ENCODE measurements at places on chromosomes 7 and 10.

- DNase-seq: no peak
These were observed 30.8 kb downstream of the VAX1 start for GRCh38 chr10:117107238-117107637.

- DNase-seq: no peak
These were observed 390.0 kb downstream of the TNS3 start for GRCh38 chr7:47191876-47192291.

GRCh38 chr7:117827862-117828261 is 45.4 kb downstream of the CTTNBP2 start:
- DNase-seq: no peak

DNA sequence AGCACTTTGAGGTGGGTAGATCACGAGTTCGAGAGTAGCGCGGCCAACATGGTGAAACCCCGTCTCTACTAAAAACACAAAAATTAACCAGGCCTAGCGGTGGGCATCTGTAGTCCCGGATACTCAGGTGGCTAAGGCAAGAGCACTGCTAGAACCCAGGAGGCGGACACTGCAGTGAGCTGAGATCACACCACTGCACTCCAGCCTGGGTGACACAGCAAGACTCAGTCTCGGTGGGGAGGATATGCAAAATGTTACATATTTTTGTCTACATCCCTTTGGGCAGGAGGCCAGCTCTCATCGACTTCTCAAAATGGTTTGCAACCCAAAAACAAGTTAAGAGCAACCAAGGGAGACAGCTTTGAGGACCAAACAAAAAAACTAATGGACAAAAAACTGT is 8.2 kb downstream of the ATE1 start:
- no peak for DNase-seq

DNA sequence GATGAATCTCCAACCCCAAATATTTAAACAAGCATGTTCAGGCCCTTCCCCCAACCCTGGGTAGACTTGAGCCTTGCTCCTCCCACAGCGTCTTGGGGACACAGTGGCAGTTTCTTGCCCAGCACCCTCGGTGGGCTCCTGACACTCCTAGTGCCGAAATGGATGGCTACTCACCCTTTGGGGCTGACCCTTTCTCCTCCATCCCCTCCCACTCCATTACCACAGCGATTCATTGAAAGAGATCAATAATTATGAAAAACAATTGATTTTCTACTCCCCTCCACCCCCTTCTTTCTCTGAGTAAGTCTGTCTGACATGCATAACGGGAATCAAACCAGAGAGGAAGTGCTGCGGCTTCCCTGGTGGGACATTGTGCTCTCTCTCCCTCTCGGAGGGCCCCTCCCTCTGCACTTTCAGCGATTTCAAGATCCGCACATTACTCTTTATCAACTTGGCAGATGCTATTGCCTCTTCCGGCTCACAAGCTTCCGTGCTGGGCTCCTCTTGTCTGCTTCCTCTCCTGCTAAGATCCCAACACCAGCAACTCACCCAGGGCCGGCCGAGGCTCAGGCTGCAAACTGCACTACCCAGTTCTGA is 79.0 kb upstream of the PLXNA4 start:
- DNase-seq: peak; percentile 16

GRCh38 chr7:139992353-139993044 is 70.3 kb downstream of the PARP12 start:
- no peak for DNase-seq

- DNase-seq: no peak
These were observed 451.8 kb downstream of the DNAJB6 start for GRCh38 chr7:157788573-157788972.

GRCh38 chr10:106513352-106513771 is 651.1 kb downstream of the SORCS1 start:
- DNase-seq: no peak

DNA sequence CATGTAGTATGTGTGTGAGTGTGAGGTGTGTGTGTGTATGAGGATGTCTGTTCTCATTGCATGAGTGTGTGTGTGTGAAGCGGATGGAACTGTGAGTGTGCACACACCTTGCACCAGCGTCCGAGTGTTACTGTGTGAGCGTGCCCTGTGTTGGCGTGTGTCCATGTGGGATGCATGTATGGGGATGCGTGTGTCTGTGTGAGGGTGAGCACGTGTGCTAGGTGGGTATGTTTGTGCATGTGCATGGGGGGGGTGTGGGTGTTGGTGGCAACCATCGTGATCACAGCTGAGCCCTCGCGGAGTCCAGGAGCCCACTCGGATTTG is 6.4 kb downstream of the KNDC1 start:
- DNase-seq: no peak

All from muscle of arm (tissue), 14 donors.